Activated CD8-positive, alpha-beta T cell treated with anti-CD3 and anti-CD28 coated beads, Interleukin-2, amount 10 ng/mL, durations not matched to agents 7 days and 5 days (primary cell): ENCODE measurements at places on chromosomes 4 and X.

DNA sequence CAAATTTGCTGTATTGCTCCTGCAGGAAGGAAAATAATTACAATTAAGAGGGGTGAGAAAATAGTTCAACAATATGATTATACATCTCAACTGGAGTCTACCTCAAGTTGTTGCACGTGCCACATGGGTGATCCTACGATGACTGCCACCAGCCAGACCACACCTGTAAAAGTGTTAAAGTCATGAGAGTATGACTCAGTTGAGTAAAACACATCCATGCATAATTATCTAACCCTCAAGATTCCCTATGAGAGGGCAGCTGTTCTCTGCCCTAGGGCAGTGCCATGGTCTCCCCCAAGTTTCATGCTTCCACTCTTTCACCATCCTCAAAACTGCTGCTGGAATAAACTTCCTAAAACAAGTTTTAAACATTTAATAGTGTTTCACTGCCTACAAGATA, 44.1 kb downstream of the QRFPR start:
- DNase-seq, result no peak

- peak; percentile 91 for DNase-seq
Measured at GRCh38 chrX:107716816-107717700, 58.5 kb downstream of the TSC22D3 start.

DNA sequence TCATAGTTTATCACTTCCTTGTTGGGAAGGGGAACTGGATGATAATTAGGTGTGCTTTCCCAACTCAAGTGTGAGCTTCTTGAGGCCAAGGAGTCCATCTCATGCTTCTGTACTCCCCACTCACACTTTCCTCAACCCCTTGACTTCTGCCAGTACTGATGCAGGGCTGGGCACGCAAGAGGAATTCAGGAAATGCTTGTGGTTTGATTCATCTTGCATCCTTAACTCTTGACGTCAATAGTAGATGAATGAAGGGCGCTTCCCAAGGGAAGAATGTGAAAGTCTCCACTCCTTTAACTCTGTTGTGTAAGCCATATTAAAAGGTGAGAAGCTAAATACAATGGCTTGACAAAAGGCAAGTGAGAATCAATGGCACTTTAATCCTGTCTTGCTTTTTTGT, 101.8 kb downstream of the AGTR2 start:
- no peak for DNase-seq

DNA sequence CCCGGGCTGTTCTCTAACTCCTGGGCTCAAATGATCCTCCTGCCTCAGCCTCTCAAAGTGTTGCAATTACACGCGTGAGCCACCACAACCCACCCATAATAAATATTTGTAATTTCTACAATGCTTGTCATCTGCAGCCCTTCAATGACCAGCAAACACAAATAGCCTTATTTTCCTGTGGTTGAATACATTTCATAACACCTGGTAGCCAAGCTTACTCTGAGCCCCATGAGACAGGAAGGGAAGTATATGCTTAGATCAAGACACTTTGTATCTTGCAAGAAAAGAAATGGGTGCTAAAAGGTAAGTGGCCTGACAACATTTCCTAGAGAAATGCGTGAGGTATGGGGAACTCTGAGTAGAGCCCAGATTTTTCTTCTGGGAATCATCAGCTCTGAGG, 56.9 kb upstream of the PDGFRA start:
- no peak for DNase-seq

DNA sequence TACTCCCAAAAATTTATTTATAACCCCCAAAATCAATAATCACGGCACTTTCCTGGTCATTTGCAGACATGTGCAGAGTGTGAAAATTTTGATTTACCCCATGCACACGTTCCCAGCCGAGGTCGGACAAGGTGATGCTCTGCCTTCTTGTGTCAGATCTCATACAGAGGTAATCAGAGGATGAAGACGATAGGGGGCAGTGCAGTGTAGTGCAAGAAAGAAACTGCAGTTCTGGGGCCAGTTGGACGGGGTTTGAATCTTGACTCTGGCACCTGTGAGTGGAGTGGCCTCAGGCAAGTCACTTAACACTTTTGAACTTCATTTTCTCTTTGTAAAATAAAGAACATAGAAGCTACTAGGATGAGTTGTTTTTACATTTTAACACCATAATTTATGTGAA, 88.4 kb downstream of the FRMPD3 start:
- peak; percentile 53 for DNase-seq

DNA sequence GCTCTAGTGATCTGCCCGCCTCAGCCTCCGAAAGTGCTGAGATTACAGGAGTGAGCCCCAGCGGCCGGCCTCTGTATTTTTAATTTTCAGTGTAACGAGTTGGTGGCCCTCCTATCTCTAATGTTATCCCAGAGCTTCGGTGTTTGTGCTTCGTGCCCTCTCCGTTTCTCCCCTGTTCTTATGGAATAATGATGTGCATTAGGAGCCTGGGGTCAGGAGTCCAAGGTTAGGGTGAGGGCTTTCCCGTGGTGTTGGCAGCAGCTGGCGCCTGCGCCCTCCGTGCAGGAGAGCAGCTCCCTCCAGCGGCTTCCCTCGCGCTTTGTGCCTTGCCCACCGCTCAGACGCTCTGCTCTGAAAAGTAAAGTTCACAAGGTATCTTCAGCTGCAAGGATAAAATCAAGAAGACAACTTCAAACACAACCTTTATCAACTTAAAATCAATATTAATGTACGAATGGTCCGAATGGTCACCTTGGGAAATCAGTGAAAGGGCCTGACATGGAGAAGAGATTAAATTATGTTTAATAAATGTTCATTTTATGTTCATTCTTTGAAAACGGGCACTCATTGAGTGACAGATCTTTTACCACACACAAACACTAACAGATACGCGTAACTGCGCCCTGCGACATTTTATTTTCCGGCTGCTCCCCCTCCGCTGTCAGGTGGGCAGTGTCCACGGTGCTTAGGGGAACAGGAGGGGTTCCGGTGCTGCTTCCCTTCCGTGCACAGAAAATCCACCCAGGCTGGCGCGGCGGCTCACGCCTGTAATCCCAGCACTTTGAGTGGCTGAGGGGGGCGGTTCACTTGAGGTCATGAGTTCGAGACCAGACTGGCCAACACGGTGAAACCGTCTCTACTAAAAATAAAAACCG, 62.4 kb downstream of the TRAPPC11 start:
- peak; percentile 68 for DNase-seq

DNA sequence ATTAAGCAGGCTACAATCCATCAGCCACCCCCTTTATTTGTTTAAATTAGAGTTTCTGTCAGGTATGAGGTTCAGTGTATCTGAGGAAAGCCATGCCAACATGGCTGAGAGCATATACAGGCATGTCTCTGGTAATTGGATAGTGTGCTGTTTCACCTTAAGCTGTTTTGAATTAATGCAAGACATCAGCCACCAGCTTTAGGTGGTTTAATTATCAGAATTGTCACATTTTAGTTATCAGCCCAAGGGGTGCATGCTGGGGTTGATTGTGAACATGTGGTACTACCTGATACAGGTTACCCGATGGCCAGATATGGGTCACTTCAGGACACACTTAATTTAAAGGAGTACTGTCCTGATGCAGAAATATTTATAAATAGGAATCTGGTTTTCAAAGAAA, 353.2 kb upstream of the TENM3 start:
- no peak for DNase-seq

DNA sequence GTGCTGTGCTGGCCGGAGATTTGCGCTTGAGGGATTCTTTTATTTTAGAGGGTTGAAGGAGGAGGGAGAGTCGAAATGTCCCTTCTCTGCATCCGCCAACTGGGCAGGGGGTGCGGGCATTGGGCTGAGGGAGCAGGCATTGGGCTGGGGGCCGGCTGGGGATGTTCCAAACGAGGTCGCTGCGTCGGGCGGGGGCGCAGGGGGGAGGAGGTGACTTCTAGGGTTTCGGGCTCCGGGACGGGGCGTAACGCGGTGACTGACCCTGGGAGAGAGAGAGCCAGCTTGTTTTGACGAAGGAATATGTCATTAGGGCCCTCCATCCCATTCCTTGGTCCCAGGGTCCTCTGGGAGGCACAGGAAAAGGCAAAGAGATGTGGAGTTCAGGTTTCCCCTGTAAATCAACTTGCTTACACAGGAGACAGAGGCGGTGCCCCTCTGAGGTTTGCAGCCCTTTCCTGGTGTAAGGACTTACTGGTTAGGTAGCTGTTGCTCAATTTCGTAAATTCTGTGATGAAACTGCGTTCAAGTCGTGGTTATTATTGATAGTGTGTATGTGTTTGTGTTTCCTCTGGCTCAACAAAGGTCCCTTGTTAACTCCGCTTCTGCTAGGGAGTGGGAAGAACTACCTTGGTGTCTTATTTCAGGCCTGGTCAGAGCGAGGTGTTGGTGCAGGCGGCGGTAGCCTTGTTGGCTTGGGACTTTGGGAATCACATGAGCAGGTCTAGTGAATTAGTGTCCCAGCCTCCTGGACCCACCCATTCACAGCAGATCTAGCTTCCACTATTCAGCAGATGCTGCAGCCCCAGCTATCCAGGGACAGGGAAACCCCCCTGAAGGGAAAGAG, 716 bp downstream of the FHIP1A start:
- no peak for DNase-seq

GRCh38 chr4:53122280-53123116, 243.4 kb downstream of the SCFD2 start:
- DNase-seq, result no peak

DNA sequence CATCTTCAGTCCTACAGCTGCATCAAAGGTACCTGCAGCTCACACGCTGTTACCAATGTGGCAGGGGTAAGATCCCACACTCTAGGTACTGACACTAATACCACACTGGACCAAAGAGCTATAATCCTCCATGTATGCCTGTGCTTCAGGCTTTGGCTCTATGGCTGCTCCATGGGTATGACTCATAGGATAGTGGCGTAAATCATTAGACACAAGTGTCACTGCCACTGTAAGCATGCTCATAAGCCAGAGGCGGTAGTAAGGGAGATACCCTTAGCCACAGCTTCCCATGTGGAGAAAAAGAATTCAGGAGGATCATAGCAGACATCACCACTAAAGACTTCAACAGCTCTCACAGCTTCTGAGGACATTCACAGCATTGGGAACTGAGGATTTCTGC, 287.5 kb downstream of the ACTRT1 start:
- DNase-seq, result no peak

- no peak for DNase-seq
Measured at GRCh38 chr4:3070709-3071500, 3.4 kb downstream of the HTT-AS start.

DNA sequence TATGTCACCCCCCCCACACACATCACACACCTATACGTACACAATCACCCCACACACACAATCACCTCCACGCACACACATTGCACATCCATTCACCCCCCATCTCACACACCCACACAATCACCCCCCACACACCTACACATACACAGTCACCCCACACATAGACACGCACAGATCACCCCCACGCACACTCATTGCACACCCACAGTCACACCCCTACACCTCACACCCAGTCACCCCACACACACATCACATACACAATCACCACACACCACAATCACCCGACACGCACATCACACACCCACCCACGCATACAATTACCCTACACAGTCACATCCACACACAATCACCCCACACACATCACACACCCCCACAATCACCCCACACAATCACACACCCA, 15.9 kb upstream of the TADA2B start:
- DNase-seq, result no peak

GRCh38 chr4:15926486-15926885, 12.1 kb downstream of the FGFBP1 start:
- no peak for DNase-seq

DNA sequence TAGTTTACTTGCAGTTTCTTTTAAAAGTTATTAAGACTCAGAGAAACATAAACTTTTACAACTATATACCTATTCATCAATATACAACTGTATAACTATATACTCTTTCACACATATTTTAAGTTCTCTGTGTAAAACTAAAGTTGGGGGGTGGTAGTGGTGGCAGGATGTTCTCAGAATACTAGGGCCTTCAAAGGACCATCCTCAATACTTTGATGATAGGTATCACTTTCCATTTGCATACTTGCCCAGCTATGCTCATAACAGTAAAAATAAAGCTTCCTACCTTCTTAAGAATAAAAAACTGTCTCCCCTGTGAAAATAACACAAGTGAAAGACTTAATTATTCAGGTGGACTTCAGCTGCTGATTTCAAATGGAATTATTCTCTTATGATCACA, 2.9 kb upstream of the GALNT7 start:
- no peak for DNase-seq

GRCh38 chrX:65451663-65452062, 82.9 kb downstream of the LAS1L start:
- DNase-seq, result peak; percentile 36

- no peak for DNase-seq
Measured at GRCh38 chr4:140499391-140499790, 1.3 kb upstream of the MGAT4D start.

DNA sequence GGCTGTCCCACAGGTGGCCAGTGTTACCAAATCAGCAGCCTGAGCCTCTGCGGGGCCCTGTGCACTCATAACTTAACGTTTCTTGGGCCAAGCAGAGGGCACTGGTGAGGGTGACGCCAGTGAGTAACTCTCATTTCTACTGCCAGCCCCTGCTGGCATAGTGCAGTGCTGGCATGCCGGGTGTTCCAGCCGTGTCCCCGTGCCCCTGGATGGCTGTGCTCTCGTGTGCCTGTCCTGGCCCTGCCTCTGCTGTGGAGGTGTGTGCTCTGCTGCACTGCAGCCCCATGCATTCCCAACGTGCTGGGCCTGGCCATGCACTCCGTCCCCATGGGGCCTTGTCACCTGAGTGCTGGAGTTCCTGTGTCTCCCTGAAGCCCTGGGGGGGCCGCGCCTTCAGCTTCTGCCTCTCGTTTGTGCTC, 14.7 kb downstream of the TBC1D14 start:
- DNase-seq, result no peak

DNA sequence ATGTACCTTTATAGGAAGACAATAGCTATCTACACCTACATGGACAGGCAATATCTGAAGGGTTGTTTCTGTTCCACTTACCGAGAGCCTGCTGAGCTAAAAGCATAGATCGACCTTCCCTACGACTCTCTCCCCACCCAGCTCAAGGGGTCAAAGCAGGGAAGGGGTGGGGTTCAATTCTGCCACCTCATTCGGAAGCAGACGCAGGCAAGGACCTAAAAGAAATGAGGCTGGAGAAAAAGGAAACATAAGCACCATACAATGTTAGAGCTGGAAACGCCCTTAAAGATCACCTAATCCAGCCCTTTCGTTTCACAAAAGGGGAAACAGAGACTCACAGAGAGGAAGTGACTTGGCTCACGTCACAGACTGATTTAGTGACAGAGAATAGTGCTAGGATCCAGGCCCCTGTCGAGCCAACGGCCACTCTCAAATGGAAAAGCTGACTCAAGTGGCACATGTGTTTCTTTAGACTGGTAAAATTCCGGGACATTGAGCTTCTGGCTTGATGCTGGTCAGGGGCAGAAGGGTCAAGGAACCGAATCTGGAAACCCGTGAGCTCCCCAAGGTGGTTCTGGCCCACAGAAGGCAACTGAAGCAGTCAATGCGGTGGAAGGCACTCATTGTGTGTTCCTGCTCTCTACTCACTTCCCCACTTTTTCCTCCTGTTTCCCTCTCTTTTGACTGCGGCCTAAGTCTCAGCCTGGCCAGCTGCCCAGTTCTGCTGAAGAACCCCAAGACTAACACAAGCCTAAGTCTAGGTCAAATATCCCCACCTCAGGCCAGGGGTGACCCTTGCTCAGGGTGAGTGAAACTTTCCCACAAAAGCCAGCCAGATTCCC, 7.5 kb downstream of the SEPTIN6 start:
- DNase-seq, result peak; percentile 71
